Nasal cavity respiratory epithelium epithelial cell of viscerocranial mucosa (primary cell): ENCODE measurements at places on chromosomes 4 and X. TPM values are rescaled to one million over a fixed set of nuclear protein-coding genes. Genes with fewer than 3 reads are reported as not detected.

Gene GDPD2
- 0.14 and 1.0 TPM in 2 replicates for total RNA-seq

Gene SSX4B
- total RNA-seq, result not detected in 2 replicates

Gene OPN1MW
- total RNA-seq, result not detected in 2 replicates

Gene GCNA
- 1.4 and 1.9 TPM in 2 replicates for total RNA-seq

Gene JADE3
- 6.8 and 10.7 TPM in 2 replicates for total RNA-seq

Gene TMEM35A
- total RNA-seq, result 0.14 TPM in 1 of 2 replicates, not detected in the other

Gene TCEANC
- 2.4 and 2.8 TPM in 2 replicates for total RNA-seq

Gene TRO
- 0.14 TPM in 1 of 2 replicates, not detected in the other for total RNA-seq

Gene WFS1
- 20.8 and 24.3 TPM in 2 replicates for total RNA-seq

Gene SPATA4
- under 0.01 and 0.14 TPM in 2 replicates for total RNA-seq

Gene TXK
- total RNA-seq, result 0.34 and 0.57 TPM in 2 replicates

Gene FBXW7
- 98.4 and 145 TPM in 2 replicates for total RNA-seq

Gene NDUFC1
- 30.3 and 36.6 TPM in 2 replicates for total RNA-seq

Gene FGFBP2
- not detected in 2 replicates for total RNA-seq

Gene DMRTC1
- not detected in 2 replicates for total RNA-seq

Gene ADH7
- total RNA-seq, result 3.8 and 33.0 TPM in 2 replicates

Gene DMD
- total RNA-seq, result 5.5 and 14.7 TPM in 2 replicates
